ENCODE measurements at places on chromosomes 2 and 18.

DNA sequence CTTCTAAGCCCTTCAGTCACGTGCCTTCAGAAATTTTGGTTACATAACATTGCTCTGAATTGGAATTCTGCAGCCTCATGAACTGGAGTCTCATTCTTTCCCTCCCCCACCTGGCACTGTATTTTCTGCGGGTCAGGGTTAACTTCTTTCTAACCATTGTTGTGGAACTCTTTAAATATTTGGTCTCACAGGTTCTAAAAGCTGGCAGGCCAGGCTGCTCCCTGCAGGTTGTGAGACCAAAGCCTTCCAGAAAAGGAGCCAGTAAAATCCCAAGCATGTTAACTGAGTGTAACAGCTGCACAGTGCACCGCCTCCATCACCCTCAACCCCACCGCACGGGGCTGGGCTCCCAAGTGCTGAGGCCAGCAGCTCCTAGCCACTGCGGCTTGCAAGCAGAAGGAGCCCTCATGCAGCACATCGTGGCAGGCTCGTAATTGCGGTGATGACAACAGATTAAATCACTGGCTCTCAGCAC, 174.1 kb upstream of the ALPP start:
- peak; percentile 15 for DNase-seq

DNA sequence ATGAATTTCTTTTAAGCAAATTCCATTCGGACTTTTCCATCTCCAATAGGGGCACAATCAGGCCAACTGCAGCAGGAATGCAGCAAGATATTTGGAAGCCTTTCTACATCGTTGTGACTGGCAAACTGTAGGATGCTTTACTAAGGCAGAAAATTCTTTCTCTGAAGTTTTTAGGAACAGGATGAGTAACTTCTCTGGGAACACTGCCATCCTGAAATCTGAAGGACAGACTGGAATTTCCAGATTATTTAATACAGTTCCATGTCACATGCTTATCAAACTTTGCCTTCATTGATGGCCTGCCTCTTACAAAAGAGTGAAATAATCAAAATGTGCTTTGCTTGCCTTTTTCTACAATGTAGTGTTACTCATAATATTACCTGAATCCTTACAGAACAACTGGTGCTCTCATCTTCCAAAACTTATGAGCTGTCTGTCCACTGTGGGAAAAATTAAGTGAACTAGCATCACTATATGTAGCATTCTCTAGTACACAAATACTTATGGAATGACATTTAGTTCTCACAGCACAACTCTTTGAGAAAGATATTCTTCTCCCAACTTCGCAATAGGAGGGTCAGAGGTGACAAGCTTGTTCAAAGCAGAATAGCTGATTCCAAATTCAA, 32.0 kb upstream of the MAP2 start:
- peak; percentile 63 for DNase-seq

DNA sequence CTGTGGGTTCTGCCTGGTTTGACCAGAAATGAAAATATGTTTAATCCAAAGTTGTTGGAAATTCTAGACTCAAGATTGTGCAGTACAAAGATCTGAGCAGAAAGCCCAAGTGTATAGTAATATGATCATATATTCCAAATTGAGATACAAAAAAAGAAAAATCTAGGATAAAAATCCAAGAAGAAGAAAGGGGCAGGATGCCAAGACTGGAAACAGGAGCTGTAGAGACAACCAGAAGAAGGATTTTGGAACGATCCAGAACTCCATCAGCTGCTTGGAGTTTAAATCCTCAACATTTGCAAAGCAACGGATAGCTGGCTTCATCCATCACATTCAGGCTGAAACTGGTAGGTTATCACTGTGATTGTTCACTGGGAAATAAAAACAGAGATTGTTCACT, 333.6 kb upstream of the UBE2E3 start:
- DNase-seq: no peak

DNA sequence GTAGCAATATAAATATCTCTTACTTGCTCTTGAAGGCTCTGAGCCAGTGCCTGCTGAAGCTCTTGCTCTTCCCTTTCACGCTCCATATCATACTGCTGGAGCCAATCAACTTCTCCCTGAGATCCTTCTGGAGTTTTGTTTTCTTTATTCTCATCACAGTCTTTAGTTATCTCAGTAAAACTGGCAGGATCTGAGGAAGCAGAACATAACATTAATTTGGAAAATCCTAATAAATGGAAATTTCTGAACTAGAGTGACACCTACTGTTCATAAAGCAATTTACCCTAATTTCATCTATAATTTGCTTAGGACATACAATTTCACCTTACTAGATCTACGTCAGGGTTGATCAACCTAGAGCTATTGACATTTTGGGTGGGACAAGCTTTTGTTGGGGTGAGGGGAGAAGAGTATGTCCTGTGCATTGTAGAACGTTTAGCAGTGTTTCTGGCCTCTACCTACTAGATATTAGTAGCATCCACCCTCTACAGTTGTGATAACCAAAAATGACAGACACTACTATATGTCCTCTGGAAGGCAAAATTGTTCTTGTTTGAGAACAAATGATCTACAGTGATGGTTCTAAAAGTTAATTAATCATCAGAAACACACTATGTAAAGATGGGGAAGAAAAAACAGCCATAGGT, 47.2 kb downstream of the VIL1 start:
- DNase-seq: peak; percentile 63

GRCh38 chr2:719734-720133, 42.5 kb upstream of the TMEM18 start:
- DNase-seq: no peak

DNA sequence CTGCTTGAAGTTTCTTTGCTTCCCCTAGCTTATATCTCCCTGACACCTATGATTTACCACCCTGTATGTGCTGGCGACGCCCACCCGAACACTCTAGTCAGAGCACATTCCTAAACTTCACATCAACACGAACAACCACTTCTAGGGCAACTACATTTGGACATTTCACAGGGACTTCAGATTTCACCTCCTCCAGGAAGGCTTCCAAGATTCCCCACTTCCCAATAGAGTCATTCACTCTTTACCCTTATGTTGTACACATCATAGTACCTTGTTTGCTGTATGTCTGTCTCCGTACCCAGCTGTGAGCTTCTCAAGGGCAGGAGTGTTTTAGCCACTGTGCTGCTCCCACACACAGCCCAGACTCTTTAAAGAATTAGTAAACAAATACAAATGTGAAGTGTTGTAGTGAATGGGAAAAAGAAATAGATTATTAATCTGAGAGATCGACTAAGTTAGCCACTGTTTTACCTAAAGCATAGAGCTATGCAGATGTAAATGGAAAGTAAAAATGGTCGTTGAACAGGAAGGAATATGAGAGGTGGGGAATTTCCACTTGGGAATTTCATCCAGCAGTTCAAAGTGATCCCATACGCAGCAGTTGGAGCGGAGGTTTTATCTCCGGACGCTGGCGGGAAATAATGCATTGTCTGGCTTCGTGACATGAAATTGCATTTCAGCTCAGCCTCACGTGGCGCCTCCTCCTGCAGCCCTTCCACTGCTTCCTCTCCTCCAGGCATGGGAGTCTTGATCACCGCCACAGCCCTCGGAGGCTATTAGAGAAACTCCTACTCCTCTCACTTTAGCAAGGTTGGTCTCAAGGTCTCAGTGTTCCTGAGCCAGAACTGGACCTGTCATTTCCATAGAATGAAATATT, 233.4 kb upstream of the COPS8 start:
- DNase-seq: no peak

DNA sequence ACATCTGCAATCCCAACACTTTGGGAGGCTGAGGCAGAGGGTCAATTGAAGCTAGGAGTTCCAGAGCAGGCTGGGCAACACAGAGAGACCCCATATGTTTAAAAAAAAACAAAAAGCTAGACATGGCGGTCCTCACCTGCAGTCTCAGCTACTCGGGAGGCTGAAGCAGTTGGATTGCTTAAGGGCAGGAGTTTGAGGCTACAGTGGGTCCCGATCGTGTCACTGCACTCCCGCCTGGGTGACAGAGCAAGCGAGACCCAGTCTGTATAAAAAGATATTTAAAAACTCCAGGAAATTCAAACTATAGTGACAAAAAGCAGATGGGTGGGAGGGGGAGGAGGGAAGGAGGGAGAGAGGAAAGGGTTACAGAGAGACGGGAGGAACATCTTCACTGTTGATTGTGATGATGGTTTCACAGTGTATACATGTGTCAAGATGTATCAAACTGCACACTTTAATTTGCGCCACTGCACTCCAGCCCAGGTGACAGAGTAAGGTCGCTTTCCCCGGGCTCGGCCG, 942 bp upstream of the ZNF236 start:
- no peak for DNase-seq

DNA sequence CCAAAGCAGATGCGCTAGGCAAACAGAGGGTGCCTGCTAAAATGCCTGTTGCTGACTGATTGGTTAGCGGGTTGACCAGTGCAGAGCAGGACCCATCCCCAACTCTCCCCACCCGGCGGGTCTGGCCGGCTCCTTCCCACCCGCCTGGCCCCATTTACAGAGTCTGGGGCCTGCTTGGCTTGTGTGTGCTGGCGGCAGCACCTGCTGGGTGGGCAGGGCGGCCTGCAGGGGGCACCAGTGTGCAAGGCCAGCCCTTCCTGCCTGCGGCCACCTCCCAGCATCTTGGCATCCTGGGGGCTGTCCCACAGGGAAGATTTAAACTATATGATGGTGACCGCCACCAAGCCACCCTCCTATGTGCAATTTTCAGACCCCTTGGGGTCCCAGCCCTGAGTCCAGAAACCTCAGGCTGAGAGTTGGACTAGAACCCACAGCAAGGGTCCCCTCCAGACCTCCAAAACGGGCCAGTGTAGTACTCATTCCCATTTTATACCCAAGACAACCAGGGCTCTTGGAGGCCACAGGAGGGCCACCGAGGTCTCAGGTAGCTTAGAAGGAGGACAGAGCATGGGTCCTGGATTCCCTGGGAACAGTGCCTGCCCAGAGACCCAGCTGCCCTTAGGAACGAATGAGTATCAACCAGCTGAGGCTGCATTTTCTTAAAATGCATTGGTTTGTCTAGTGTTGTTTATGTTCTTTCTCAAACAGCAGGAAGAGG, 173.6 kb downstream of the SMAD7 start:
- peak; percentile 59 for DNase-seq

- no peak for DNase-seq
Measured at GRCh38 chr2:110099038-110099425, 16.6 kb downstream of the MALL start.

DNA sequence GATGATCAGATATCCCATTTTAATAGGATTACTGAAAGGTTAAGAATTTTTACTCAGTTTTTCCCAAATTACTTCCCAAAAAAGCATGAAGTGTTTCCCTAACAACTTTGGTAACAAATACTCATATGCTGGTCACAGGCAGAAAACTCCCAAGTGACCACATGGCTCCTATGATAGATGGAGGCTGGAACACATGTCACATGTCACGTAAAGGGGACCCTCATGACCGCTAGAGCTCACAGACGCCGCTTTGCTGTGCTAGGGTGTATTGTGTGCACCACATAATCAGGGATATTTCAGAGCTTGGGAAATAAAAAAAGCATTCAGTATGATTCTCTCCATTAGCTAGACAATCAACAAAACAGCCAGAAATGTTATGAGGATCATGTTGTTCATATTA, 228.2 kb downstream of the TMEM163 start:
- DNase-seq: no peak

GRCh38 chr2:73972846-73973245, 11.9 kb upstream of the TET3 start:
- no peak for DNase-seq
